ENCODE measurements at places on chromosomes 7 and 10.
A peak's percentile ranks its signal among the peaks of the same experiment; 100 is the strongest.

DNA sequence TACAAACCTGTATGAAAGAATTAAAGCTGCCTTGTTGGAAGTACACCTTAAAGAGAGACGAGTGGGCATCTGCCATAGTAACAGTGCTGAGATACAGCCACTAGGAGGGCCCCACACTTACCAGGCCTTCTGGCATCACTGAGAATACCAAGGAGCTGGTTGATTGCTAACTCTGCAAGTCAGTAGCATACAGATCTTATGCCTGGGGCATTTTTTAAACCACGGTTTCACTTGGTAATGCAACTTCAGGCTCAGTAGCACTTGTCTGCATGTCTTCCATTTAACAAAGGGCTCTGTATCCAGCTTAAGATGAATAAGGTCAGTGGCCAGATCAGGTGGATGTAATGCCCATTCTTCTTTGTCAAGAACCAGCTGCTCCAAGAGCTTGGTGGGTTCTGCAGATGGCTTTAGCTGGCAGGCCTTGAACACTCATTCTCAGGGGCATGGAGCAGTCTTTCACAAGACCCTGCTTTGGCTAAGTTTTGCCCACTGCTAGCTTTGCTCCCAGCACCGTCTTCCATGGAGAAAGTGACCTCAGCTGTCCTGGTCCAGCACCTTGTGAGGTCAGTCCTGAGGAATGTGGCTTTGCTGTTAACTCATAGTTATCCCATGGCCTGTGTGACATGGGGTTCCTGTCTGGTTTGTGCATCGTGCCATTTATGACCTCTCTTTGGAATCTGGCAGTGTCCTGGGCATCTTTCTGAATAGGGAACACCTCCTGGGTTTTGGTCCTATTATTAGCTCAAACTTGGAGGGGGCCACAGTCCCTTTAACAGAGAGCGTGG is 68.1 kb downstream of the BMPER start:
- DNase-seq, result peak; percentile 21

GRCh38 chr7:154916381-154916780 is 86.5 kb downstream of the PAXIP1 start:
- no peak for DNase-seq

- DNase-seq, result peak; percentile 65
Measured at GRCh38 chr7:48298779-48299178, 127.5 kb downstream of the ABCA13 start.

DNA sequence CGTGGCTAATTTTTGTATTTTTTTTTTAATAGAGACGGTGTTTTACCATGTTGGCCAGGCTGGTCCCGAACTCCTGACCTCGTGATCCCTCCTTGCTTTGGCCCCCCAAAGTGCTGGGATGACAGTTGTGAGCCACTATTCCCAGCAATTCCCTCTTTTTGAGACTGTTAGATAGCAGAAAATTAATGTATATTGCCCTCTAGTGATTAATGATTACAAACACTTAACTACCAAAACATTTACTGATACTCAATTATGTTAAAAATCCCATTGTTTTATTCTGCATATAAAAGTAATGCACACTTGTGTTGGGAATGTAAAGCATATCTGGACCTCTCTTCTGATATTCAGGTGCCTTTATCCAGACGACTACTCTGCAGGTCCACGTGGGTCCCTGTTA is 41.2 kb upstream of the COBL start:
- no peak for DNase-seq

DNA sequence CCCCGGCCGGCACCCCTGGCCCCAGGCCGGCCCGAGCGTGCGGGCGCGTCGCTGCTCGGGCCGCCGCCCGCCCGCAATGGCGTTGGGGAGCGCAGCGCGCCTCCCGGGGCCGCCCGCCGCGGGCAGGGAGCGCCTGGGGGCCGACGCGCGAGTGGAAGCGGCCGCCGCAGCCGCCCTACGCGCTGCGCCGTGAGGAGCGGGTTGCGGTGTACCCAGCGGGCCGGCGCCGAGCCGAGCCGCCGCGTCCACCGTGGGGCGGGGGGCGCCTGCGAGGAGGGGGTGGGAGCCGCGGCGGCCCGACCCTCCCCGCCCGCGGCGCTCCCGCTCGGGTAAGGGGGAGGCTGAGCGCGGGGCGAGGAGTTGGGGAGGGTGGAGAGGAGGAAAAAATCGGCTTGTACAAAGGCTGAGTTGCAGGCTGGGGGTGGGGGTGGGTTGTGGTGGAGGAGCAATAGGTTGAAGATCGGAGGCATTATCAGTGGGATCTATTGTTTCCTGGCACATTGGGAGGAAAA is 473 bp downstream of the PPP1R9A start:
- DNase-seq, result peak; percentile 4

- DNase-seq, result no peak
Measured at GRCh38 chr7:45699015-45699309, 124.8 kb downstream of the ADCY1 start.

DNA sequence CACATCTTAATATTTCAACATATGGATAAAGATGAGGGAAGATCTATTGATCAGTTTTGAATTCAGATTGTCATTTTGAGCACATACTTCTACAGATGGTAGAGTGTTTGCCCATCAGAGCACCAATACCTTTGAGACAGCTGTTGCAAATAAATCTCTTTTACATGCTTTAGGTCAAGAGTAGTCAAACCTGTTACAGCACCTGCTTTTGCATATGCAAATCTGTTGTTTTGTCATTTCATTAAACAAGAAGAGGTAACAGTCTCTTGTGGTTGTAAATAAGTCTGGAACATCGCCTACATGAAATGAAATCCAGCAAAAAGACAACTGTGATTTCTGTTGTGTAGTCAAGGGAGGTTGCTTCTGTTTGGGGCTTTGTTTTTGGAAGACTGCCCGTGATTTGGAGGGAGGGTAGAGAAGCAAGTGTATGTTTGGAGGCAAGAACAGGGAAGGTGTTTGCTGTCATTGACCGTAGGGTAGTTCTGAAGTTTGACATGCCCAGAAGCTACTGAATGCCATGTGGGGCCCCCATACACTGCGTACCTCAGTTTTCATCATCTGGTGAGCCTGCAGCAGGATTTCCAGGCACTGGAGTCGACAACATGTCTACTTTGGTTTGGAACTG is 233.6 kb upstream of the PPP1R3A start:
- DNase-seq, result no peak

GRCh38 chr10:51272555-51272954 is 198.3 kb downstream of the PRKG1 start:
- DNase-seq, result no peak

DNA sequence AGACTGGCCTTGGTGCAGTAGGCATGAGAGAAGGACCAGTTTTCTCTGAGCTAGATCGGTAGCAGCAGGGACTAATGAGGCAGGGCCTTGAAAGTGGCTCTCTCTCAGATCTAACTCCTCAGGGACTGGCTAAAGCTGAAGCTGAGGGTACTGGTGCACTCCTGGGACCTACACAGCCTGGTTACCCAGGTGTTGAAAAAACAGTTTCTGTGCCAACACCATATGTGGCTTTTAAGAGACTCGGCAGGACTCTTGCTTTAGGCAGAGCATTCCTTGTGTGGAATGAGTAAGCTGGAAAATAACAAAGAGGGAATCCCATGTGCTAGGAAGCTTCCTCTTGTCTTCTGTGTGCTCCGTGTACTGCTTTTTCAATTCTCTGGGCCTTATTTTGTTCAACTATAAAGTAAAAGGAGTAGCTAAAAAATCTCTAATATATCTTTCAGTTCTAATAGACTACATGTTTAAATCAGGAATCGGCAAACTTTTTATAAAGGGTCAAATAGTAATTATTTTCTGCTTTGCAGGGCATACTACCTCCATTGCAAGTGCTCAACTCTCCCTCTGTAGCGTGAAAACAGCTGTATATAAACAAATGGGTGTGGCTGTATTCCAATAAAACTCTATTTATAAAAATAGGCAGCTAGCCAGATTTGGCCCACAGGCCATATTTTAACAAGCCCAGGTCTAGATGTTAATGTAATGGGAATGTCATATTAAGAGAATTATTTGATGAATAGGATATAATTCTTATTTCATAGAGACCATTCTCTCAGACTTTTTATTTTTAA is 186.1 kb upstream of the KAT6B start:
- DNase-seq, result no peak

- DNase-seq, result no peak
Measured at GRCh38 chr7:14104861-14105260, 115.4 kb upstream of the ETV1 start.

DNA sequence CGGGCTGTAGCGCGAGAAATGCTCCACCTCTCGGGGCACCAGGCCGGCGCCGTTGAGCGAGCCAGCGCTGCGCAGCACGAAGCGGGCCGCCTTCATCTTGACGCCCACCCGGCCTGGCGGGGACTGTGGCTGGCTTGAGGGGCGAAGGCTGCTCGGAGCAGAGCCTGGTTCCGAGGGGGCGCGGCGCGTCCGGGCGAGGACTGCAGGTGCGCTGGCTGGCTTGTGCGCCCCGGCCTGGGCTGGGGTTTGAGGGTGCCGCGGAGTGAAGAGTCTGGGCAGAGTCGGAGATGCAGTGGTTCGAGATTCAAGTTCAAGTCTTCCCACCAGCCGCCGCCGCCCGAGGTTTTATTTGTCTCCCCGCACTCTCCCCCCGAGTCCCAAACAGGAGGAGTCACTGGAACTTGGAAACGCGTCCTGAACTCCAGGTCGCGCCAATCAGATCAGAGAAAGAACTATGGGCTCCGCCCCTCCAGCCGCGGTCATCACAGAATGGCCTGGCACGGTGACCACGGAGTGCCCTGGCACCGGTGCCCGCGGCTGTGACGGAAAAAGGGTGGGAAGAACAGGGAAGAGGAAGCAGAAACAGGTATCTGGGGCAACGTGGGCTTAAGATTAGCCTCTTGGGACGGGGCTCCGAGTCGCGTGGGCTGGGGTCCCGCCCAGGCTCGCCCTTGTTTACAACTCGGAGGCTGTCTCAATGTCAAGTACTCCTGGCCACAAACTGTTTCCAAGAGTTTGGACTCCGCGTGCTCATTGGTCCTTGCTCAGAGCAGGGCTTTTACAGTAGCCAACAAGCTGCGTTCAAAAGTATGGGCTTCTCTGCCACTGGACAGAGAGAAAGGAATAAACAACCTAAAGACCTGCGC is at the start of gene PDK4:
Gene PDK4 (minus strand): TSS at position 319 of the 866 bp plus-strand sequence. CDS start 223 bp downstream, at position 96.
- DNase-seq, result peak; percentile 37

DNA sequence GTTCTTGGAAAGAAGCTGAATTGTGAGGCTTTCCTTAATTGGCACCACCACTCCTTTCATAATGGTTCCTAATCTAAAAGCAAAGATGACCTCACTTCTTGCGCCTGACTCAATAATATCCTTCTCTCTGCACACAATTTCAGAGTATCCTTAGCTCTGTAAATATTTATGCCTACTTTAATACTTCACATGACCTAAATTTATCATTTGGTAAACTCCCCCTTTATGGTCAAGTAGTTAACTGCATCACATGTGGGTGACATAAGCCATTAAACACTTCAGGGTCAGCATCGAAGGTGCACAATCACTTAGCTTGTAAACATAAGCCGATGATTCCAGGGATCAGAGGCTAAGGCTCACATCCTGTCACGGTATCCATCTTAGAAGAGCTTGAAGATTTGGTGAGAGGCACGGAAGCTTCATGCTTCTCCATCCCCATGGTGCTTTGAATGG is 7.3 kb upstream of the RHOBTB1 start:
- DNase-seq, result no peak

GRCh38 chr10:1411451-1411850 is 325.9 kb downstream of the ADARB2 start:
- DNase-seq, result no peak

- DNase-seq, result peak; percentile 79
Measured at GRCh38 chr7:141649865-141650634, 51.9 kb downstream of the DENND11 start.

- DNase-seq, result no peak
Measured at GRCh38 chr7:16046041-16046440, 359.6 kb upstream of the MEOX2 start.

DNA sequence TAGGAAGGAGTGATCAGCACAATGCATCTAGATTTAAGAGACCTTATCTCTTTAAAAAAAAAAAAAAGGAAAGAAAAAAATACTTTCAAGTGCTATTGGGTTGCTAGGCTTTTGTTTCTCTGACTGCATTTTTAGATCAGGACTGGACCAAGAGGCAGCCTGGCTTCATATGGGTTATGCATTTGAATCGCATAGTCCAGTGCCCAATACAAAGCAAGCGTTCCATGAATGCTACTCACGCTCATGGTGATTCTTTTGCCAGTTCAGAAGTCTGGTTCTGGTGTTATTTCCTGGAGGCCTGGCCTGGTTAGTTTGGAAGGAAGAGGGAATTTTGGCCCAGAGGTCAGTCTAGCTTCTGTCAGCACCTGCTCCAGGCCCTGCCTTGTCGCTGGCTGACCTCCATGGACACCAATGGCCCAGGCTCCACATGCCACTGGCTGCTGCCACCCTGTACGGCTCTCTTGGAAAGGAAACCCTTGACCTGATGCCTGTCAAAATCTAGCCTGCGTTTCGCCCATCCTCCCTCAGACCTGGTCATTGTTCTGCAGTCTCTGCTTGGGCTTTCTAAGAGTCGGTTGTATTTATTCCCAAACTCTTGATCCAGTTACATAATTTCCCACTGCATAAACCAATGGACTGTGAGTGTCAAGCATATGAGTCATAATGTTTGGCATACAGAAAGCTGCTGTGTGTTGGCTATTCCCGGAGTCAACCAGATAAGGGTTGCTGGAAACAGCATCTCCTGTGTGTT is 74.3 kb upstream of the MKX start:
- no peak for DNase-seq

GRCh38 chr7:85213500-85213899 is 26.6 kb upstream of the SEMA3D start:
- DNase-seq, result no peak

GRCh38 chr7:150446288-150446938 is 4.0 kb upstream of the GIMAP8 start:
- no peak for DNase-seq

DNA sequence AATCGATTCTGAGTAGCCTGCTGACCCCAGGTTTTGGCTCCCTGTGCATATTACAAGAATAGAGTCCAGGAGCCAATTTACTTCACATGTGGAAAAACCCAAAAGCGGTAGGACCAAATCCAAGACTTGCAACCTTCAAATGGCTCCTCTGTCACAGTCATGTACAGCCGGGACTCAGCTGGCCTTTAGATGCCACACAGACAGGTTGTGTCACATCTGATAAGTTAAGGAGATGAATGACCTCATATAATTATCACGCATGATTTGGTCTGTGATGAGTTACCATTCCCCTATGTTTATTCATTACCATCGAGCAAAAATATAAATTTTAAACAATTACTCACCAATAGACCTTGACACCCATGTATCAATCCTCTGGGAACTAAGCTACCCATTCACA is 14.2 kb downstream of the CACNA2D1 start:
- DNase-seq, result no peak

DNA sequence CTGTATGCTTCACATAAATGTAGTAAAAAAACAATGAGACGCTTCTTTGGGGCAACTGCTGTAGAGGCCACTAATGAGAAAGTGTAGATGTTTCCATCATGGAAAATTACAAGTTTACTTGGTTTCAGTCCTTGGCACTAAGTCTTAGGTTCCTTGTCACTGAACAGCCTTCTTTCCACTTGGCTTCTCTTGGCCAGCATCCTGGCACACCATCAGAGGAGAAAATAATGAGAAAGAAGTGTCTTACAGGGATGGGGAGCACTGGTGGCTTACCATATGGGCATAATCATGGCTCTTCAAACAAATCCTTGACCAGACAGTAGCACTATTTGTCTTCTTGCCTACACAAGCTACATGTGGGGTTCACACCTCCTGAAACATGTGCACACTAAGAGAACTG is 22.5 kb upstream of the SH3PXD2A start:
- DNase-seq, result no peak
